ENCODE measurements at places on chromosomes 13 and 19.
A peak's percentile ranks its signal among the peaks of the same experiment; 100 is the strongest.

GRCh38 chr19:54047616-54048015, 16.1 kb downstream of the VSTM1 start:
- DNase-seq, result no peak

DNA sequence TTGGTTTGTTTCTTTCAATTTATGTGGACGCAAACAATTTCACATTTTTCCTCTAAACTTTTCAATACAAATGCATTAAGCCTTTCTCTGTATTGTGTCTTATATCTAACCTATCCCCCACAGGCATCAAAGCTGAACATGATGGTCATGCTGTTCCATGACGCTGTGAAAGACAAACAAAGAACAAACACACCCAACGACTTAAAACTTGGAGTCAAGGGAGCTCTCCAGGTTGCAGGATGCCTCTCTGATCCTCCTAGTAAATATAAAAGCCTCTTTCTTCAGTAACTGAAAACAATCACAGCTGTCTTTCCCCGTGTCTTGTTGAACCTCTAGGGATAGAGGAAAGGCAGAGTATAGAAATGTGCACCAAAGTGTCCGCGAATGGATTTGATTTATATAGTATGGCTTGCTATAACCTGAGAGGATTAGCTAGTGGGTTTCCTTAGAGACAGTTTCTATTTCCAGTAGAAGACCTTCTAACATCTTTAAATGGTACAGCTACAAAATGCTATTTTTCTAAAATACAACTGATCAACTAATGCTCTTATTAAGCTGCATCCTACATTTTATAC, 43.1 kb downstream of the PCDH9 start:
- DNase-seq, result no peak

- no peak for DNase-seq
Observed at GRCh38 chr19:45784096-45784495, 1.8 kb upstream of the DMPK start.

- no peak for DNase-seq
Observed at GRCh38 chr13:99970651-99971575, 654 bp downstream of the ZIC5 start.

DNA sequence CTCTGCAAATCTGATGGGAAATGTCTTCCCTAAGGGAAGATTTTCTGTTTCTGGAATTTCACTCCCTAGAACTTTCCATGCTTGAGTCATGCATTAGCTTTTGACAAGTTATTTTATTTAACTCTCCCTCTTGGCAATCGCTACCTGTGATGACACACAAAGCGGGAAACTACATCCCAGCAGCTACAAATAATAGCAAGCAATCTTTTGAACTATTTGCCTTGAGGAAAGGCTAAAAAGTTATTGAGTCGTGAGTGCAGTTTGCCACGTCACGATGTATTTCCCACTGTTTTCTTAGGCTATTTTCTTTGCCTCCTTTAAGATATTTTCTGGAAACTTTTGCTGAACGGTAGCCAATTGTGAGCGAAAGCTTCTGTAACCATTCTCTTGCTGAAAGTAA, 353.3 kb upstream of the HTR2A start:
- no peak for DNase-seq

GRCh38 chr13:40114305-40114896, 458.9 kb downstream of the COG6 start:
- no peak for DNase-seq

DNA sequence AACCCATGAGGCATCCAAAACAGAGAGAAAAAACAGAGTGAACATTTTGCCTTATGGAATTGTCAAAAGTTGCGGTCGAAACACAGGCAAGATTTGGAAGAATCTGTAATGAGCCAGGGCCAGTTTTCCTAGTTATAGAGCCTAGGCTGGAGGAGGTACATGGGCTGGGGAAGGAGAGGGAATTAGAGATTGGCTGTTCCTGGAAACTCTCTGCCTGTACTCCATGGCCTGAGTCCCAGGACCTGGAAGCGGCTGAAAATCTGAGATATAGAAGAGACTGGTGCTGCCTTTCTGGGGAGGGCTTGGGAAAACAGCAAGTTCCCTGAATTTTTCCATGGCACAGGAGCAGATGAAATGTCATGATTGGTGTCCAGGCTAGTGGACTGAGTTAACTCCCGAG, 122.8 kb upstream of the KLF12 start:
- no peak for DNase-seq

DNA sequence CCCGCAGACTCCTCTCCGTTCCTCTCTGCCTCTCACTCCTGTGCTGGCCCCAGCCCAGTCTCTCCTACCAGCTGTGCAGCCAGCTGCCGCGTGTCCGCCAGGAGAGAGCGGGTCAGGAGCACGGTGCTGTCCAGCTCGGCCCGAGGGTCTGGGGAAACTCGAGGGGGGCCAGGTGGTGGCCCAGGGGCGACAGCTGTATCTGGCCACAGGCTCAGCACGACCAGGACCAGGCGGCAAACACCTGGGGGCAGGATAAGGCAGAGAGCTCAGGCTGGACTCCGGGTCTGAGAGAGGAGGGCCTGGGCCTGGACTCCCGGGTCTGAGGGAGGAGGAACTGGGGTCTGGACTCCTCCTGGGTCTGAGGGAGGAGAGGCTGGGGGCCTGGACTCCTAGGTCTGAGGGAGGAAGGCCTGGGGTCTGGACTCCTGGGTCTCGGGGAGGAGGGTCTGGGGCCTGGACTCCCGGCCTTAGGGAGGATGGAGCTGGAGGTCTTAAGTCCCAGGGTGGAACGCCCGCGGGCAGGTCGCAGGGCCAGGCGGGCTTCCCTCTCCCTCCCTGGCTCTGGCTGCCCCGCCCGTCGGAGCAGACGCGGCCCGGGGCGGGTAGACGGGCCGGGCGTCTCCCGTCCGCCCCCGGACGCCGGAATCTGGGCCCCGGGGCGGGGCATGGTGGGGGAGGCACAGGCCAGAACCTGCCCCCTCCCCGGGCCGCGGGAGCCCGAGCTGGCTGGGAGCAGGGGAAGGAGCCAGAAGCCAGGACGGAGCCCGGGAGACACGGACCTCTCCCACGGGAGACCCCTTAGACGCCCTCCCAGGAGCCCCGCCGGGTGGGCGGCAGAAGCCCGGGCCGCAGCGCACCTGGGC, 1.3 kb downstream of the IL11 start:
- DNase-seq, result no peak

- DNase-seq, result no peak
Observed at GRCh38 chr19:4910594-4911281, 1.4 kb downstream of the UHRF1 start.

DNA sequence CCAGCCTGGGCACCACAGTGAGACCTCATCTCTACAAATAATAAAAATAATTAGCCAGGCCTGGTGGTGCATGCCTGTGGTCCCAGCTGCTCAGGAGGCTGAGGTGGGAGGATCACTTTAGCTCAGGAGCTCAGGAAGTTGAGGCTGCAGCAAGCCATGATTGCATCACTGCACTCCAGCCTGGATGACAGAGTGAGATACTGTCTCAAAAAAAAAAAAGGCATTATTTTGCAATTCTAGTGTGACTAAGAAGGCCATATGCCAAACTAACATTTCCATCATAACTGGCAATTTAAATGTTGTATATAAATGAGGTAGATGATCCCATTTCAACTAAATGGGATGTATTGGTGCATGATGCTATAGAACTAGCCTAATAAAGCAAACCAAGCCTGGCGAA, 632.8 kb upstream of the KLF12 start:
- DNase-seq, result no peak

DNA sequence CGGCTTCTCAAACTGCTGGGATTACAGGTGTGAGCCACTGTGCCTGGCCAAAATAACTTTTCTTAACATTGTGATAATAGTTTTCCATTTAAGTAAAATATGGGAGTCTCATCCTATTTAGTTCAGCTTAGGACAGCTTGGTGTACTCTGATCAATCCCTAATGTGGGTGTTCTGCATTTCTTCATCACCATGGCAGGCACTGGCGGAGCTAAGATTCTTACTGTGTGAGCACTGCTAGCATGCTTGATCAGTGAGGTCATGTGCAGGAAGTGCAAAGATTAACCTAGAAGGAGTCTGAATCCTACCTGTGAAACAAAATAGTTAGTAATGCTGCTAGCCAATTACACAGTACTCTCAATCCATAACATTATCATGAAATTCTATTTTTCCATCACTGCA, 1684.2 kb upstream of the SLC10A2 start:
- no peak for DNase-seq

DNA sequence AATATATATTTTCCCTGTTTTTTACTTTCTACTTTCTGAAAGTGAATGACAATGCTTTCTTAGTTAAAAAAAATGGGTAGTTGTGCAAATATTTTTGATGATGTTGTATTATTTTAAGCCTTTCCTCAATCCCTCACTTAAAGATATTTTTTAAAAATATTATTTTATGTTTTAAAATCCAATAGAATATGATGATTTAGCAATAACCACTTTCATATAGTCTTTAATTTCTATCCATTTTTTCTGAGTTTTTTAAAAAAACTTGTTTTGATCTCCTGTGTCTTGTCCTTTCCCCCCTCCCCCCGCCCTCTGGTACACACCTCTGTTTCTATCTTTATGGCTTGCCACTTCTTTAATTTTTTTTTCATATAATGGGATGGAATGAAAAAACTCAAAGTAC, 362.0 kb upstream of the SLITRK6 start:
- no peak for DNase-seq

DNA sequence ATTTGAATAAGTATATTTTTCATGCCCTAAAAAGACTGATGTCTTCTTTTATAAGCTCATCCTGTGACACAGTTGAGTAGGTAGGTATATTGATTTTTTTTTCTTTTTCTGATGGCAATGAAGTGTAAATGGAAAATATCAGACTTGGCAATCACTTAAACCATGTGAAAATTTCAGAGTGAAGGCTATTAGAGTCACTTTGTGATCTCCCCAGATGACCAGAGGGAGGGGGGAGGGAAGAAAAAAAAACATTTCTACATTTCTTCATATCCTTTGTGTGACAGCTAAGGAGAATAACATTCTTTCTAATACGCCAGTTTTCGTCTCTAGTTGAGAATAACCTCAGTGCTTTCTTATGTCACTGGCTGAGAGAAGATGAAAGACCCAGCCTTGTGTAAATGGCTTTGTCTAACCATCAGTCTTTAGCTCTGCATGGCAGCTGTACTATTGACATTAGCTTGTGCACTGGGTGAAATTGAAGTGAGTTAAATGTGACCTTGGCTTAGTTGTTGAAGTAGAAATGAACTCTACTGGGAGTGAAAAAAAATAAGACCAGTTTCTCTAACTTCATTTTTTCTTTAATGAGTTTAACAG, 332.1 kb upstream of the DACH1 start:
- no peak for DNase-seq

GRCh38 chr19:14118165-14119051, 846 bp upstream of the PRKACA start:
- peak; percentile 57 for DNase-seq

- DNase-seq, result no peak
Observed at GRCh38 chr13:30923418-30923817, 9.0 kb upstream of the TEX26 start.

DNA sequence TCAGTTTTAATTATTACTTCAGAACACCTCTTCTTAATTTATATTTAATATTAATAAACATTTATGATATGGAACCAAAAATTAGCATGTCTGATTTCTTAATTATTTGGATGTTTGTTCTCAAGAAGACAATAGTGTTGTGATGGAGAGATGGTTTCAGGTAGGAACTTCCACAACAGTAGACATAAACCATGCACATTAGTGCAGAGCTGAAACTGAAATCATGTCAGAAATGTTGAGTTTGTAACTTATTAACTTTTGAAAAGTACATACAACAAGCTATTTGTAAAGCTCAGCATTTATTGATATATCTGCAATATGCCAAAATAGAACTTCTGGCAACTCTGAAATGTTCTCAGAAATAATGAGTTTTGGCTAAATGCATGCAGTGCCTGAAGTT, 11.8 kb upstream of the EDNRB start:
- DNase-seq, result no peak

GRCh38 chr19:47315125-47315821, 5.6 kb downstream of the C5AR1 start:
- no peak for DNase-seq

DNA sequence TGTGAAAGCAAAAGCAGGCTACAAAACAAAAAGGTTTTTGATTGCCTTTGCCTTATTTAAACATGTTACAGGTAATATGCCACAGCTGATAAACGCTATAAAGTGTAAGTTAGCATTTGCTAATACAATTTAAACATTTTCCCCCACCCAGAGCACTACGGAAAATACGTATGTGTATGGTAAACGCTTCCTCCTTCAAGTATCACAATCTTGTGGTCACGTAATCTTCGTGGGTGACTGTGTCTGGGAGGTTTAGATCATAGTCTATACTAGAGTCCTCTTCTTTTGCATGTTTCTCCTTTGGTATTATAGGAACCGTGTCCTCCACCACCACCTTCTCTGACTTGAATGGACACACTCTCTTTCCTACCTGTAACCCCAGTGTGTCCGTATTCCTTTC, 38.1 kb upstream of the POSTN start:
- no peak for DNase-seq

GRCh38 chr13:88592105-88592504, 920.9 kb downstream of the SLITRK5 start:
- DNase-seq, result no peak

DNA sequence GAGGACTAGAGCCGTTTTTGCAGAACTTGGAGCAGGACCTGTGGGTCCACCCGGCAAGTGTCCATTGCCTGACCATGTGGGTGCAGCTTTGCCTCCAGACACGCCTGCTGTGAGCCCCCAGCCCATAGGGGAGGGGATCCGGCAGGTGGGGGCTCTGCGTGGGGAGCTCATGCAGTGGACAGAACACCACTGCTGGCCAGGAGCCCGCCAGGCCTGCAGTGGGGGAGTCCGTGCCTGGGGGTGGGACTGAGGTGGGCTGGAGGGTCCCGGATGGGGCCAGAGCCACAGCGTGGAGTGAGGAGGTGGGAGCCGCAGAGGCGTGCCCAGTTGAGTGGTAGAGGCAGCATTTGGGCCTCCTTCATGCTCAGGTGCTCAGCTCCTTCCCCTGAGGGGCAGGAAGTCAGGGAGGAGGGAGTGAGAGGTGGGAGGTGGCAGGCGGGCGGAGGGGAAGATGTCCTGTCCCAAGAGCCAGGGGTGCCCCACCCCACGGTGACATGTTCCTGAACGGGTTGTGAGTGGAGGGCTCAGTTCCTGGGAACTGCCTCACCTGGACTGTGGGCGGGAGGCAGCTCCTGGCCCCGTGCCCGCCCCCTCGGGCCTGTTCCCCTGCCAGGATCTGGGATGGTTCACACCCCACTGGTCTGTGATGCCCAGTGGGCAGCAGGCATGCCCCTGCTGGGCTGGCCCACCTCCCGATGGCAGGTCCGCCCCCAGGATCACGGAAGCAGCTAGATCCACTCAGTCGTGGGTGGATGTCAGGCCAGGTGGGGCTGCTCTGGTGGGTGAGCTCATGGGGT, 8.8 kb downstream of the ADAT3 start:
- no peak for DNase-seq

DNA sequence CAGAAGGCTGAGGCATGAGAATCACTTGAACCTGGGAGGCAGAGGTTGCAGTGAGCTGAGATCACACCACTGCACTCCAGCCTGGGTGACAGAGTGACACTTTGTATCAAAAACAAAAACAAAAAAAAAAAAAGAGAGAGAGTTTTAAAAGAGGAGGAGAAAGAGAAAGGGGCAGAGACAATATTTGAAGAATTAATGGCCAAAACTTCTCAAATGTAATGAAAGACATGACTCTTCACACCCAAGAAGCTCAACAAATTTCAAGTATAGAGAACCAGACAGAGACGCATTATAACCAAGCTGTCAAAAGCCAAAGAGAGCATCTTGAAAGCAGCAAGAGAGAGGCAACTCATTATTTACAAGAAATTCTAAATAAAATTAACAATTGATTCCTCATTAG, 36.9 kb upstream of the USP12 start:
- no peak for DNase-seq

Data from NCI-H1105 treated with DMSO at 0.1 percent for 48 hours (cell line).